ENCODE measurements at places on chromosomes 13 and 19.

DNA sequence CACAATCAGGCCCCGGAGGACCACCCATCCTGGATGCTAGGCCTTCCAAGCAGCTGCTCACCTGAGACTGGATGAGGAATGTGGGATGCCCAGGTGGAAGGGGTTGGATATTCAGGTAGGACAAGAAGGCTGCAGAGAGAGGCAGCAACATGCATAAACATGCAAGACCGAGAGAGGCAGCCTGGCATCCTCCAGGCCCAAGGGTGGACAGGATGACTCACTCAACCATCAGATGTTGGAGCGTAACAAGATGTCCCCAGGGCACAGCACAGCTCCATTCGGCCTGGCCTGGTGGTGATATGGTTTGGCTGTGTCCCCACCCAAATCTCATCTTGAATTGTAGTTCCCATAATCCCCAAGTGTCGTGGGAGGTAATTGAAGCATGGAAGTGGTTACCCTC lies 10.0 kb upstream of the CABP5 start:
- DNase-seq = no peak

- no peak for DNase-seq
Observed at GRCh38 chr19:48795685-48796070, 15.2 kb downstream of the BCAT2 start.

DNA sequence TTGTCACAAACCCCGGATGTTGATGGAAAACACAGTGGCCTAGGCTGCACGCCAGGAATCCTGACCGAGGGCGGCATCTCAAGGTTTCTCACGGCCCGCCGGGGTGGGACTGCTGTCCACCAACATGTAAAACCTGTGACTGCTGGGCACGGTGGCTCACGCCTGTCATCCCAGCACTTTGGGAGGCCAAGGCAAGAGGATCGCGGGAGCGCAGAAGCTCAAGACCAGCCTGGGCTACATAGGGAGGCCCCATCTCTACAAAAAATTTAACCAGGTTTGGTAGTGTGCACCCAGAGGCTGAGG lies 11.2 kb downstream of the PLIN4 start:
- no peak for DNase-seq

- DNase-seq = no peak
Observed at GRCh38 chr19:42132030-42132628, at the start of gene POU2F2. Gene POU2F2, minus strand, starts transcription at chr19:42132446. Its CDS starts 35 bp downstream, at chr19:42132411.

DNA sequence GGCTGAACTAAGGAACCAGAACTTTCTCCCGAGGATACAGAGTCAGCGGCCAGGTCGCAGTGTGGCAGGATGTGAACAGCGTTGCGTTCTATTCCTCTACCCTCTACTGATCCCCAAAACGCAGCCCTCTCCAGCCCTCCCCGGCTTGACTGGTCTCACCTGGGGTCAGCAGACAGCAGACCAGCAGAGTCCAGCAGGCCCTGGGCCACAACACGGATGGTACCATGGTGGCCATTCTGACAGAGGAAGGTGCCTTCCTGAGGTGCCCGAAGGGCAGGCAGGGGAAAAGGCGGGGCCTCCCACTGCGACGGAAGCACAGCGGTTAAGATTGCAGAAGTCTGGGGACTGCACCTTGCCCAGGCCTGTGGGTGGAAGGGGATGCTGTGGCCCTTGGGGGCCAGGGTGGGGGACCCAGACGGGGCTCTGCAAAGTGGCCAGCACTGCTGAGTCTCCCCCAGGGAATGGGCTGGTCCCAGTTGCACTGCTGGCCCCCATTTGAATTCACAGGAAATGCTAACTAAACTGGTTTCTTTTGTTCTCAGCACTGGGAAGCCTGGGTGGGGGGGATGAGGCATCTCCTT lies at the start of gene ICAM3:
TSS of gene ICAM3 (minus strand) at position 245 of the 581 bp plus-strand sequence. CDS start at position 235, 10 bp downstream.
- DNase-seq = no peak

DNA sequence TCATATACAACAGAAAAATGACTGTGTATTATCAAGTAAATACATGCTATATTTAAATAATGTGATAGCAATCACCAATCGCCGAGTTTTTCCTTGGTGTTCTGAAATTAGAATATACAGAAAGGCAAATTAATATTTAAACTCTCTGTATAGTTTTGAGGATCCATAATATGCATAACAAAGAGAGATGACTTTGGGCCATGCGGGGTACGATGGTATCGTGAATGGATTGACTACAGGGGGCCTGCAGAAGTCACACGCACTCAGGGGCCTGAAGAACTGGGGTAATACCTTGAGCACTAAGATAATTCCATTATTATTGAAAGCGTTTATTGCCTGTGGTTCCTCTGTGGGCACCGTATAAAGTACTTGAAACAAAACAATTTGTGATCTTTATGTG lies 314.0 kb downstream of the TEX29 start:
- no peak for DNase-seq

- DNase-seq = no peak
Observed at GRCh38 chr13:68748038-68748437, 1359.6 kb upstream of the ATXN8OS start.

- no peak for DNase-seq
Observed at GRCh38 chr19:46610851-46611770, 10.0 kb downstream of the CALM3 start.

- no peak for DNase-seq
Observed at GRCh38 chr19:30968210-30968609, 381.0 kb downstream of the TSHZ3 start.

DNA sequence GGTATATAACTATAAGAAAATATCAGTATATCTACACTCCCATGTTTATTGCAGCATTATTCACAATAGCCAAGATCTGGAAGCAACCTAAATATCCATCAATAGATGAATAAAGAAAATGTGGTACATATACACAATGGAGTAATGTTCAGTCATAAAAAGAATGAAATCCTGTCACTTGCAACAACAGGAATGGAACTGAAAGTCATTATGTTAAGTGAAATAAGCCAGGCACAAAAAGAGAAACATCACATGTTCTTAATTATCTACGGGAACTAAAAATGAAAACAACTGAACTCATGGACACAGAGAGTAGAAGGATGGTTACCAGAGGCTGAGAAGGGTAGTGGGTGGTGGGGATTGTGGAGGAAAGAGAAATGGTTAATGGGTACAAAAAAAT lies 665.2 kb downstream of the TBC1D4 start:
- no peak for DNase-seq

DNA sequence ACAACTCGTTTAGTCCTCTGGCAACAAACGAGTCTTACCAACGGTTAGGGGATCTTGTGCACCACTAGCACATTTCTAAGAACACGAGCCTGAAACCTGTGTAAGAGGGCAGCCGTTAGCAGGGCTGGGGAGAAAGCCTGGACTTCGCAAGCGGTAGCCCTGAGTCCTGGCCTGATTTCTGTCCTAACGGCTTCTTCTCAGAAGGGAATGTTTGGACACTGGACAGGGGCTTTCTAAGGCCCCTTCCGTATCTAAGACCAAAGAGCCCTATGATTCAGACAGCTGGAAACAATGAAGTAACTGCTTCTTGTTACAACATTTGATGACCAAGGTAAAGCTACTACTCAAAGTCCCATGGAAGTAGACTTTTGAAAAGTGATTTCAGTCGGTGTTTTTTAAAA lies 2.2 kb downstream of the ANKRD10 start:
- no peak for DNase-seq

GRCh38 chr13:110017379-110017778 lies 231.0 kb upstream of the IRS2 start:
- no peak for DNase-seq

- no peak for DNase-seq
Observed at GRCh38 chr13:40786568-40786996, 2.8 kb upstream of the SLC25A15 start.

GRCh38 chr19:1574354-1575136 lies 6.4 kb upstream of the MEX3D start:
- no peak for DNase-seq

DNA sequence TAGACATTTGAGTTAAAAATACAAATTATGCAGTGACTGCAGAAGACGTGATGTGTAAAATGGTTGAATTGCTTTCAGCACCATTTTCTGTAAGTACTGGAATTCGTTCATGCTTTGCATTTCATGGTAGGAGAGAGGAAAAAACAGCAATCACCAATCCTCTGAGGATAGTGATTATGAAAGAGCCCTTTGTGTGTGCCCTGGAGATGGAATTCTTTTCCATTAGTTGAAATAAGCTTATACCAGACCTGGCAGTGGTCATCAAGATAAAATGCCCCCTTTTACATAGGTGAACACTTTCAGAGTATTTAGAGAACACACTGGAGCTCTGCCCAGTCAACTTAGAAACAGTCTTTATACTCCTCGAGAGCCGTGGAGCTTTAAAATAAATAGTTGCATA lies 1.7 kb downstream of the CNMD start:
- no peak for DNase-seq

DNA sequence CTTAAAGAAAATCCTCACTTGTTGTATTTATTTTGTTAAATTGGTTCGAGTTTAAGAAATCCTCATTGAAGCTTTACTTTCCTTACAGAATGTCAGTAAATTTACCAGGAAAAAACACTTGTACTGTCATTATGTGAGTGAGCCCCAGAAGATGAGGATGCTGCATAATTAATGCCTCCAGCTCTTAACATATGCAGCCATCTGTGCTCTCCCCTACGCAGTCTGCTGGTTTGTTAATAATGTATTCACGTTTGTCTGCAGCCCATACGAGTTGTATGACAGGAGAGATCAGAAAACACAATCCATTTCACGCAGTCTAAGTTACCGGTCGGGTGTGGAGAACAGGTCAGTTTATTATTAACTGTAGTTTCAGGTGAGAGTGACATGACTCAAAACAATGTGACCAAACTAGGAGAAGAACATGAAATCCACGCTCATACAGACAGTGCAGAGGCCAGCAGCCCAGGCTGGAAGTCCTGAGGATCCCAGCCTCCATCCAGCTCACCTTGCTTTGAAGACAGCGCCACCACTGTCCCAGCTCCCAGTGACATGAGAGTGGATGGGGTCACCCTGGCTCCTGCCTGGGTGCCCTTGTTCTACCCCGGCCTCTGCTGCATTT lies 19.8 kb upstream of the ATP11A start:
- DNase-seq = no peak

GRCh38 chr19:12611361-12611699 lies 610 bp downstream of the ZNF791 start:
- peak; percentile 40 for DNase-seq

GRCh38 chr13:104594806-104595205 lies 1528.6 kb upstream of the SLC10A2 start:
- DNase-seq = no peak

DNA sequence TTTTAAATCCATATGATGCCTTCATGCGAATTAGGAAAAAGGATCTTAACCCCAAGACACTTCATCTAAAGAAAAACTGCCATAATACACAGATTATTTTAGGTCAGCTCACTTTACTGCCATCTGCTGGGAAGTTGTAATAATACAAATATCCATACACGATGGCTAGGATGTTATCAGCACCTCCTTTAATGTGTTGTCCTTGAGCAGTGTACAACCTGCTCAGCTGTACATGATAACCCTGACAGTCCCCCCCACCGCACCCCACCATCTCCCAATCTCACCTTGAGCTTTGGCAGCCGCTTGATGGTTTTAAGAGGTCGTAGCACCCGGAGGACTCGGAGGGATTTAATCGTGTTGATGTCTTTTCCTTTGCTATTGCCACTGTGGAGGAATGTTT lies 112.2 kb downstream of the IER2 start:
- DNase-seq = no peak

- no peak for DNase-seq
Observed at GRCh38 chr13:45068036-45069001, 52.0 kb upstream of the GTF2F2 start.

GRCh38 chr19:19259741-19260140 lies 13.4 kb downstream of the TM6SF2 start:
- DNase-seq = peak; percentile 22

- no peak for DNase-seq
Observed at GRCh38 chr13:39810091-39810877, 154.8 kb downstream of the COG6 start.

GRCh38 chr19:18386543-18387271 lies 749 bp downstream of the GDF15 start:
- DNase-seq = no peak

DNA sequence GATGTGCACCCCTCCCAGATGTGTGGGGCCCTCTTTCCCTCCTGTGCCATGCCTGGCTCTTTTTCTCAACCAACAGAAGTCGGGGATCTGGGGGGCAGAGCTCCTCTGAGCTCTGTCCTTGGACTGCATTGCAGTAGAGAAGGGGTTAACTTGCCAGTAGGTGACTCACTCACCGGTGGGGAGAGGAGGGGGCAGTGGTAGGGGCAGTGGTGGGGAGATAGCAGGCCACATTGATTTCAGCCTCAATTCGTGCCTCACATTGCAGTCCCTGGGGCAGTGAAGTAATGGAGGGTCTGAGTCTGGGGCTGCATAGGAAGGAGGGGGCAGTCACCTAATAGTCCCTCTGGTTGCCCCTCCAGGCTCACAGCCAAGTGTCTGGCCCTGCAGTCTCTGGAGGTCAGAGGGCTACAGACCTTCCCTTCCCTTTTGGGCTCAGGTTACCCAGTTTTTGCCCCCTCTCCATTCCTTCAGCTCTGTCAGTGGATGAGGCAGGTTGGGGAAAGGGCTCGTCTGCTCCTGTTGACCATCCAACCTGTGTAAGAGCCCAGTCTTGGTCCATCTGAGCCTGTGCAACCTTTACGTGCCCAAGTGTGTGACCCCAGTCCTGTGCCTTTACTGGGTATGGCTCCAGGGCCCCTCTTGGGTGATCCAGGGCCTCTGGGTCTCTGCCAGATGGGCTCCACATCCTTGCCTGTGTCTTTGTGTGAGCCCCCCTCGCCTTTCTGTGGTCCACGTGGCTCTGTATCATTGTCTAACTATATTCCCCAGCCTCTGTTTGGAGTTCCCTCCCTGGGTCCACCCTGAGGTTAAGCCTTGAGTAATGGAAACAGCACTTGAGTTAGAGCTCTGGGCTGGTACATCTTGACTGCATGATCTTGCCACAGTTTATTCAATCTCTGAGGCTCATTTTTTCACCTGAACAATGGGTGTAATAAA lies 13.0 kb downstream of the CIC start:
- no peak for DNase-seq

DNA sequence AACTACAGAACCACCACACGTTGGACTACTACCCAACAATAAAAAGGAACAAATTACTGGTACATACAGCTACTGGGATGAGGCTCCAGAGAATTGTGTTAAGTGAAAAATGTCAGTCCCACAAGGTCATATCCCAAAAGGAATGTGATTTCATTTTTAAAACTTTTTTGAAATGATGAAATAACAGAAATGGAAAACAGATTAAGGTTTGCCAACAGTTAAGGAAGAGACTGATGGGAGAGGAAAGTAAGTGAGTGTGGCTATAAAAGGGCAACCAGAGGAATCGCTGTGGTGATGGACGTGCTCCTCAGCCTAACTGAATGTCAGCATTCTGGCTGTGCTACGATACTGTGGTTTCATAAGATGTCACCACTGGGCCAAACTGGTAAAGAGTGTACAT lies 512.8 kb downstream of the UQCRFS1 start:
- no peak for DNase-seq
